Fibroblast of skin of back (primary cell): ENCODE measurements at places on chromosomes 13 and 19.
A peak's percentile ranks its signal among the peaks of the same experiment; 100 is the strongest.

DNA sequence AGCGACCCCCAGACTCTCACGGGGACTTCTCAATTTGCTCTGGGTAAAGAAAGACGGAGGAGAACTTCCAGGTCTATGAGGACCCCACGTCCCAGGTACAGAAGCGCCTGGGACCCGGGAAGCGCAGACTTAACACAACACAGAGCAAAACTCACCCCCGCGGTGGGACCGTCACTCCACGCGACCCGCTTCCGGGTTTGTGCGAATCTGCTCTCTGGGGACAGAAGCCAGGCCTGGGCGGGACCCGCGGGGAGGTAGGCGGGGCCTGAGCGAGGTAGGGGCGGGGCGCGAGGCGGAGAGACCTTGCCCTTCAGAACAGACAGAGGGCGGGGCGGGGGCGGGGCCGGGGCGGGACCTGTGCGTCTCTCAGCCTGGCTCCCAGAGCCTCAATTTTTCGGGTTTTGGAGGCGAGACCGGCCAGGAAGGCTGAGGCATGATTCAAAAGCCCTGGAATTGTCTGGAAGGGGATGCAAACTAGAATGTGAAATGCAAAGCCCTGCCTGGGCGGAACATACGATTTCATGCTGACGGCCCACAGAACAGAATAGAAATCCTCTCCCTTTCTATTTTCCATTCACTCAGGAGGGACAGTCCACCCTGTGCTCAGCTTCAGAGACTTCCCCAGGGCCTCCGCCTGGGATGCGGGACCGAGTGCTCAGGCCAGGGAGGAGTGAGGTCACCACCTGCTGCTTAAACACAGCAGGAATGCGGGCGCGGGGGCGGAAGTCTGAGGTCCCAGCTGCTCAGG, 19.3 kb upstream of the ZNF888 start:
- peak; percentile 86 for DNase-seq

- peak; percentile 11 for DNase-seq
Measured at GRCh38 chr13:27353166-27353583, 71.2 kb upstream of the GTF3A start.

GRCh38 chr19:49564616-49565045, 15.7 kb downstream of the NOSIP start:
- DNase-seq = no peak

DNA sequence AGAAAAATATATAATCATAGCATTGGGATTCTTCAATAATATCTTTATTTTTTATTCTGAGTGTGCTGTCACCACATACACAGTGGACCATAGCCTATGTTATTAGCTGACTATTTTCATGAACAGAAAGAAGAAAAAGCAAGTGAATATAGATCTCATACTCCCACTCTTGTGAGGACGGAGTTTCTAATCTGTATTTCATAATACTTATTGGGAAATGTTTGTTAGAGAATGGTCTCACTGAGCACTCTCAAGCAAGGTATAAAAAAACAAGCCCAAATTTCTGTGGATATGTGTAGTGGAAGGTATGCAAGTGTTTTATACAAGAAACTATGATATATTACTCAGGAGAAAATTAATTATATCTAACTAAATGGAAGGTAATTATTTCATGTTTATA, 1218.1 kb downstream of the SLITRK1 start:
- no peak for DNase-seq

GRCh38 chr19:2429917-2430535, 2.6 kb upstream of the TIMM13 start:
- no peak for DNase-seq

DNA sequence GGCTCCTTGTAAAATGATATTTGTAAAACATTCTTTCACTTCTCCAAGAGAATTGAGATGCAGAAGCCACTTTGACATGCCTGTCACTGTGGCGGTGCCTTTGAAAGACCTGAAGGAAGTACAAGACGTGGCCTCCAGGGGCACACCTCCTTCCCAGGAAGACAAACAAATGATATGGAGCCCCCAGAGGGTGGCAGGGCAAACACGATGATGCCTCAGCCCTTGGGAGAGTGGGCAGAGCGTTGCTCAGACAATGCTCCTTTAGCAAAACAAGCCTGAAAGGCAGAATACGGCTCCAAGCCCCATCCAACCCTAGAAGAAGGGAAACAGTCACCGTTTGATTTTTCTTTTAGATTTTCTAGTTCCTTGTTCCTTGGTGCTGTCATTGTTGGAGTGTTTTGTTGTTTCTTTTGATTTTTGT, 9.2 kb upstream of the ATP12A start:
- peak; percentile 25 for DNase-seq

DNA sequence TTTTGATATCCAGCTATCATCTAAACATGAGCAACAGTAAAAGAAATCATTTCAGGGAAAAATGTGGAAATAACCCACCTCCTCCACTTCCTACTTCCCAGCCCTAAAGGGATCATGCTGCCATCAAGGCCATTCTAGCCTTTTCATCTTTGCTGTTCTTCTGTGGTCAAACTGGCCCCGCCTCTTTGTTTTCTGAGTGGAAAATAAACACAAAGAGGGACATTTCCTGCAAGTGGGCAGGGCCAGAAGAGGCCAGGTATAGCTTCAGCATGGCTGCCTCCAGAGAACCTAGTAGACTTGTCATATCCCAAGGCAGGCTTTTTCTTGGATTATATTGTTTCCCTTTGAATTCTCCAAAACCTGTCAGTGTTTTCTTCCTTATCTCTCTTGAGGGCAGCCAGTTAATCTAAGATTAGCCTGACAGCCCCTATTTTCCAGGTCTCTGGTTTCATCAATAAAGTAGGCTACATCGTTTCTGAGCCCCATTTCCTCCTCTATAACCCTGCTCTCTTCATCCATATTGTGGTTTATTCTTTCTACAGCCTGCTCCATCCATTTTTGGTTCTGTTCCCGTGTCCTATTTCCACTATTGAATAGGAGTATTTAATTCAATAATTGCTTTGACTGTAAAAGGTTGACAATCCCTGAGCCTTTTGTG, 117.6 kb downstream of the GPC6 start:
- no peak for DNase-seq

GRCh38 chr13:100392709-100393630, 195.6 kb downstream of the GGACT start:
- DNase-seq = peak; percentile 100

- DNase-seq = no peak
Measured at GRCh38 chr13:22569811-22570210, 611.0 kb upstream of the SGCG start.

DNA sequence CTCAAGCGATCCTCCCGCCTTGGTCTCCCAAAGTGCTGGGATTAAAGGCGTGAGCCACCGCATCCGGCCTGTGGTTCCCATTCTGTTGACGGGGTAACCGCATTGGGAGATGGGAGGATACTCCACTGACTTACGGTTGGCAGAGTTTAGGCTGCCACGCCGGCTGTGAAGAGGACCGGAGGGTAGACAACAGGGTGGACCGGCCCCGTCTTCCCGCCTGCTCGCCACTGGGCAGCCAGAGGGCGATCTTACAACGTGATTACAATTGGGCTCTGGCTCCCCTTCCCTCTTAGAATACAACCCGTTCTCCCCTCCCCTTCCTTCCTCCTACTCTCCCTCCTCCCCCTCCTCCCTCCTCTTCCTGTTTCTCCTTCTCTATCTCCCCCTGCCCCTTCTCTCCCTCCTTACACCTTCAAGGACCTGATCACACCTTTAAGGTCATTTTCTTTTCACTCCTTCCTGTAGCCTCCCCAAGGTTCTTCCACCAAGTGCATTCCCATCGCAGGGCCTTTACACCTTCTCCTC, 957 bp upstream of the CCDC194 start:
- peak; percentile 59 for DNase-seq

DNA sequence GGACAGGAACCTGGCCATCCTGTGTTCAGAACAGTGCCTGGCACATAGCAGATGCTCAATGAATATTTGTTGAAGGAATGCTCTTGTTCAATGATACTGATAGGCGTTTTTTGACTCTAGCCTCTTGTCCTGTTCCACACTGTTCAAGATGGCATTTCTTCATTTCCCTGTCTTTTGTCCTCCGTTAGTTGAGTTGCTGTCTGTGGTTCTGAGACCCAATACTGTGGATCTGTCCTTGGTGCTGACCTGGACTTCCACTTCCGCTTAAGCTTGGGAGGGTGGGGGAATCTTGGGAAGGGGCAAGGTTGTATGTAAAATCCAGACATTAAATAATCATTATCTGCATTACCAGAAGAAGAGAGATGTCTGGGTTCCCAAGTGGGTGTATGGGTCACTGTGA, 8.3 kb upstream of the KCNN4 start:
- DNase-seq = peak; percentile 47

DNA sequence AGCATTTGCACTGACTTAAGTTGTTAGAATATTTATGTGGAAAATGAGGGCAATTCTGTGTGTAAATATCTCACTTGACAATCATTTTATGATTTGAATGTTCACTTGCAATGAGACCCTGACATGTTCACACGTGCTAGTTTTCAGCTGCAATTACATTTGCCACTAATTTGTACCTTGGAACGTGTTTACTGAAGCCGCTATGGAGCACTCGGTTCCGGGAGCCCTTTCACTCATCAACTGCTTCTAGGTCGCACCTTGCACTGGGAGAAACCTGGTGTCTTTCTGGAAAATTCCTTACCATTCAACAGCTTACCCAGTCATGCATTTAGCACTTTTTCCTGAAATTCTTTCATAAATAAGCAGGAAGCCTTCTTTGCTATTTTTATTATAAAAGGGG, 229.6 kb downstream of the ZIC5 start:
- no peak for DNase-seq

- DNase-seq = no peak
Measured at GRCh38 chr13:35884211-35884760, 246.9 kb downstream of the DCLK1 start.

GRCh38 chr19:50430888-50431342, 1.8 kb upstream of the MYBPC2 start:
- DNase-seq = no peak

DNA sequence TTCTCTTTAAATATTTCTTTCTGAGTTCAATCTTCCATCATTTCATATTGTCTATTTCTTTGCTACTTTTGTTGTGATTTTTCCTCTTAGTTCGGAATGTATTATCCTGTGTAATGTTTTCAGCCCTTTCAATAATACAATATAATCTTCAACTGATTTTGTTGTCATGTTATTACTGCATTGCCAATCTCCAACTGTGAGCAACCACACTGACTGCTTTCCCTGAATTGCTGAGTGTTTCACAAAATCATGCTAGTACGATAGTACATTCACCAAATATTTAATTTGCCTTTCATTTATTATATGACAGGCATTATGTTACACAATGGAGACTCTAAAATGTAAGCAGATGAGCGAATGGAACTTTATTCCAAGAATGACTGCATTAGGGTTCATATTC, 744.3 kb upstream of the ATXN8OS start:
- no peak for DNase-seq

DNA sequence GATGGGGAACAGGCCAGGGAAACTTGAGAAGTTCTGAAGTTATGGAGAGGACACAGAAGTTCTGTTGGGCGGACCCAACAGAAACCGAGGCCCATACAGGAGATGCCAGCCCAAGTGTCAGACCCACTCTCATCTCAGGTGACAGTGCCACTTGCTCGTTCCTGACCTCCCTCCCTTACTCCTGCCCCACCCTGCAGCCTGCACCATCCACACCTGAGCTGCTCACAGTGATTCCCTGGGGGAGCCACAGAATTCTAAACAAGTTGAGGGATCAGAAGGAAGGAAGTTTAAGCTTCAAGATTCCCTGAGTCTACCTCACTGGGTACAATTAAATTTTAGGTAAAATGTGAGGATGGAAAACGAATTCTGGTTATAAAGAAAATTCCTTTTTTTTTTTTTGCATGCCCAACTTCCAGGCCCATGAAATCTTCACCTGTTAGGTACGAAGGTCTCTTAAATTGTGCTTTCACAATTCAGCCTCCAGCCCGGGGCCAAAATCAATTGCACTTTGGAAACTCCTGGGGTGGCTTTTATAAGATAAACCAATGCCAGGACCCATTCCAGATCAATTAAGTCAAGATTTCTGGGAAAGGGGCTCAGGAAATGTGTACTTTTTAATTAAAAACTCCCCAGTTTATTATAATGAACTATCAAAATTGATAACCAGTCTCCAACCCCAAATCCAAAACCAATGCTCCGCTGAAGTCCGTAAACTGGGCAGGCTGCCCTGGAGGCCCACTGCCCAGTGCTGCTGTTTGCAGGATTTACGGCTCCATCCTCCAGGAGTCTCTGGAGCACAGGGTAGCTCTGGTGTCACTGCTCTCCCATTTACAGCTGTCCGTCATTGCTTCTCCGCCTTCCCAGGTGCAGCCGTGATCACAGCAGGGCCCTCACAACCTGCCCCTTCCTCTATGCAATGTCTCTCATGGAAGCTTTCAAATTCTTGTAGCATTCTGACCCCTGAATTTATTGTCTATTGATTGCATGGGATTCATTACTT, 643.5 kb downstream of the UQCRFS1 start:
- DNase-seq = no peak

DNA sequence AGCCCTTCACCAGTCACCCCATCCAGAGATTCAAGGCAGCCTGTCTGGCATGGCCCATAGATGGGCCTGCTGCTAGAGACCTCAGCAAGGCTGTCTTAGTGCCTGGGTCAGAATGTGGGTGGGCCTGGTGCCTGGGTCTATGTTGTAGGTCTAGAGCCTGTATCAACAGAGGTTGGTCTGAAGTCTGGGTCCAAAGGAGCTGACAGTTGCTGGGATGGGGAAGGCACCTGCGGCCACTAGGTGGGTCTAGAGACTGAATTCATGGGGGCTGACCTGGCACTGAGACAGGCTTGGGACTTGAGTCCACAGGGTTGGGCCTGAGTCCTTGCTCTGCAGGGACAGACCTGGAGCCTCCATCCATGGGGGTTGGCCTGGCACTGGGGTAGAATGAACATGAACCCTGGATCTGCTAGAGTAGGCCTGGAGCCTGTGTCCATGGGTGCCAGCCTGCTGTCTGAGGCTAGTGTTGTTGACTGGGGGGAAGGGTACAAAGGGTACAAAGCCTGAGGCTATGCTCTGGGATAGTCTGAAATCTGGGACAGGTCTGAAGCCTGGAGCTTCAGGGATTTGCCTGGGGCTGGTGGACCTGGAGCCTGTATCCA, 516.8 kb downstream of the OLFM4 start:
- no peak for DNase-seq

DNA sequence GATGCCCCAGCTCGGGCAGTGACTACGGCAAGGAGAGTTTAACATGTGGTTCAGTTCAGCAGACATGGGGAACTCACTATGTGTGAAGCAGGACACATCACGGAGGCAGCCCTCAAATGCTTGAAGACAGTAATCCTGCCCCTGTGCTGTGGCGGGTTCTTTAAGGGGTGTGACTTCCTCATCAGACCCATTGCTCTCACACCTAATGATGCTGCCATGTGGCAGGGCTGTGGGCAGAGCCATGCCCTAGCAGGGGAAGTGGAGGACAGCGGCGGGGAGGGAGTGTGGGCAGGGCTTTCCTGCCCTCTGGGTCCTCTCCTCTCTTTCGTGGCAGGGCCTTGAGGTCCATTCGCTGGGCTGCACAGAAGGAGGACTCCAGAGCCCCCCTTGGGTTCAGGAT, 131.1 kb upstream of the GJB6 start:
- DNase-seq = no peak

DNA sequence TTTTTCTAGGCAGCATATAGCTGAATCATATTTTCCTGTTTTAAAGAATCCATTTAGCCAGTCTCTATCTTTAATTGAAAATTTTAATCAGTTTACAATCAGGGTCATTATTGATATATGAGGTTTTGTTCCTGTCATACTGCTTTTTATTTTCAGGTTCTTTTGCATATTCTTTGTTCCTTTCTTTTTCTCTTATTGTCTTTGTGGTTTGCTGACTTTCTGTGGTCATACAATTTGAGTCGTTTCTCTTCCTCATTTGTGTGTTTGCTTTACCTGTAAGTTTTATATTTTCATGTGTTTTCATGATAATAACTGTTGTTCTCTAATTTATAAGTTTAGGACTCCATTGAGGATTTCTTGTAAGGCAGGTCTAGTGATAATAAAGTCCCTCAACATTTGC, 812.6 kb downstream of the DACH1 start:
- no peak for DNase-seq
